ENCODE measurements at places on chromosomes 11 and 22.

- DNase-seq, result no peak
These were observed 58.5 kb downstream of the STIM1 start for GRCh38 chr11:3913921-3914320.

DNA sequence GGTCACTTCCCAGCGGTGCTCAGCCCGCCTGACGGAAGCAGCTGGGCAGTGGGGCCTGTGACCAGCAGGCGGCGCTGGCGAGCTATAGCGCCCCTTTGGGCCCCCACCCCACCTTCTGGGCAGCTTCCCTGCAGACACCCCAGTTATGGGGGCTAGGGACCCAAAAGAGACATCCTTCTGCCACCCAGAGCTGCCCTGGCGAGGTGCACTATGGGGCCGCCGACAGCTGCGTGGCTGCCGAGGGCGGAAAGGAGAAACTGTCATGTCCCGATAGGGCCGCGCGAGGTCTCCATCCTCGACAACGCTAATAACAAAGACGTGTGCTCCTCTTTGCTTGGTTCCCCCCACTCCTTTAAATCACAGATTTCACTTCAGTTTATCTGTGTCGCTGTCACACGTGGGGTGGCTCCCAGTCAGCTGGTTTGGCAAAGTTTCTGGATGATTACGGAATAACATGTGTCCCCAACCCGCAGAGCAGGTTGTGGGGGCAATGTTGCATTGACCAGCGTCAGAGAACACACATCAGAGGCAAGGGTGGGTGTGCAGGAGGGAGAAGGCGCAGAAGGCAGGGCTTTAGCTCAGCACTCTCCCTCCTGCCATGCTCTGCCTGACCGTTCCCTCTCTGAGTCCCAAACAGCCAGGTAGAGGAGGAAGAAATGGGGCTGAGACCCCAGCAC is 673 bp upstream of the MYO7A start:
- DNase-seq, result no peak

GRCh38 chr11:95387325-95387724 is 156.3 kb upstream of the SESN3 start:
- no peak for DNase-seq

DNA sequence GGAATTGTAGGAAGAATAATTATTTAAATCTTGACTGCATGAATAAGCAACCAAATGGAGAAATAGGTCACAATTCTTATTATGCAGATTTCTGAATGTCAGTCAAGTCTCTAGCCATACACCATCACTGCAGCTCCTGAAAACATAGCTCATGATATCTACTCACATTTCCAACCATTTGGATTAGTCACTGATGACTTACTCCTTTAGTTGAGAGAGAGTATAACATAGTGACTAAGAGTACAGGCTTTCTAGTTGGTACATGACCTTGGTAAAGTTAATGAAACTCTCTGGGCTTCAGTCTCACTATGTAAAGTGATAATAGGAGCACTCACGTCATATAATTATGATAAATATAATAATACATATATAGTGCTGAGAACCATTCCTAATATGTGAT is 265.2 kb downstream of the KCNA4 start:
- no peak for DNase-seq

DNA sequence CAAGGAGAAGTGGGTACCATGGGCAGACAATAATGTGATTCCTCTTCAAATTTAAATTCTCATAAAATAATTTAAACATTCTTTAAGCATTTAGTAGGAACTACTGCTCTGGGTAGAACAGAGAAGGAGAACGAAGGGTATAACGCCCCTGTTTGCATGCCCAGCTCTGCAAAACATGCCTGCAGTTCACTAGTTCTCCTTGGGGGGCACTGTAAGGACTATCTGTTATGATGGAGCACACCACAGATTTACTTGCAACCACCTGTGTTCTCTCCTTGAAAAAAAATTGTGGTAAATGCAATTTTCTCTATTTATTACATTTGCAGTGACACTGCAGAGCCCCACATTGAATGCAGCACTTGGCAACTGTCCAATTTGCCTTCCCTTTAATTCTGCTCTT is 100.3 kb downstream of the GUCY1A2 start:
- DNase-seq, result no peak

DNA sequence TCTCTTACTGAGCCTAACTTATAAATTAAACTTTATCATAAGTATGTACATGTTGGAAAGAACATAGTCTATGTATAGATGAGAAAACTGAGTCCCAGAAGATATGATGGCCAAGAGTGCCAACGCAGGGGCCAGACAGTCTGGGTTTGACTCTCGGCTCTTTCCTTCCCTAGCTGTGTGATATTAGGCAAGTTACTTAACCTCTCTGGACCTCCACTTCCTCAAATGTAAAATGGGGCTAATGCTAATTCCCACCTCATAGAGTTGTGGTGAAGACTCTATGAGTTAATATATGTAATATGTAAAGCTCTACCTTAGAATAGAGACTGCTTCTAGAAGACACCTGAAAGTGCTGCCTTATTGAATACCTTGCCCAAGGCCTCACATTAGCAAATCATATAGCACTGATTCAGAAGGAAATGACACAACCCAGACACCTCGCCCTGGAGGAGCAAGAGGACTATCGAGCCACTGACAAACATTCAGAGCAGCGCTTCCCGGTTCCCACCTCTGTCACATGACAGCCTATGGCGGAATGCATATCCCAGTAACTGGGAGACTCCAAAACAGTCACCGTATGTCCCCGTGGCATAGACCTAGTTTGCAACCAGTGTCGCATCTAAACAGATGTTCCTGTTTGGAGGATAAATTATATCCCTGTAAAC is 11.3 kb upstream of the CCDC86 start:
- DNase-seq, result no peak

- DNase-seq, result peak; percentile 40
These were observed 11.2 kb upstream of the IGLL1 start for GRCh38 chr22:23591201-23591791.

GRCh38 chr11:32890843-32891656 is 1.6 kb upstream of the QSER1 start:
- no peak for DNase-seq

- no peak for DNase-seq
These were observed 202.8 kb upstream of the MTNR1B start for GRCh38 chr11:92766698-92767097.

DNA sequence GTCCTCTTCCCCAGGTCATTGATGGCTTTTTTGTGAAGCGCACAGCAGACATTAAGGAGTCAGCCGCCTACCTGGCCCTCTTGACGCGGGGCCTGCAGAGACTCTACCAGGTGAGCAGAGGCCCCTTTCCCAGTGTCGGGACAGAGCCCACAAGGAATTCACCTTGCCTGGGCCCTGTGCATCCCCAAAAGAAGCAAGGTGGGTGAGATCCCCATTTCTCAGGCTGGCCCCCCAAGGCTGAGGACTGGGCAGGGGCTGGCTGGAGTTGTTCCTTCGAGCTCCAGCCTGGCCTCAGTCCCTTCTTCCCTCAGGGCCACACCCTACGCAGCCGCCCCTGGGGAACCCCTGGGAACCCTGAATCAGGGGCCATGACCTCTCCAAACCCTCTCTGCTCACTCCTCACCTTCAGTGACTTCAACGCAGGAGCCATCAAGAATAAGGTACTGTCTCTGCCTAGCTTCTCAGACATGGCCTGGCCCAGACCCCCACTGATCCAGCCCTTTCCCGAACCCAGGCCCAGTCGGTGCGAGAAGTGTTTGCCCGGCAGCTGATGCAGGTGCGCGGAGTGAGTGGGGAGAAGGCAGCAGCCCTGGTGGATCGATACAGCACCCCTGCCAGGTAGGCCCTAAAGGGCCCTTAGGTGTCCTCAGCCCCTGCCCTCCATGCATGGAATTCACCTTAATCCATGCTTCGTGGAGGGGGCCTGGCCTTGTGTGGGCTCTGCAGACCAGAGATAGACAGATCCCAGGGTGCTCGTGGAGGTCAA is 4.7 kb downstream of the MUS81 start:
- DNase-seq, result no peak

- peak; percentile 60 for DNase-seq
These were observed 135.7 kb downstream of the TMEM135 start for GRCh38 chr11:87173185-87174039.

GRCh38 chr22:37196539-37197450 is 8.7 kb upstream of the C1QTNF6 start:
- peak; percentile 87 for DNase-seq

DNA sequence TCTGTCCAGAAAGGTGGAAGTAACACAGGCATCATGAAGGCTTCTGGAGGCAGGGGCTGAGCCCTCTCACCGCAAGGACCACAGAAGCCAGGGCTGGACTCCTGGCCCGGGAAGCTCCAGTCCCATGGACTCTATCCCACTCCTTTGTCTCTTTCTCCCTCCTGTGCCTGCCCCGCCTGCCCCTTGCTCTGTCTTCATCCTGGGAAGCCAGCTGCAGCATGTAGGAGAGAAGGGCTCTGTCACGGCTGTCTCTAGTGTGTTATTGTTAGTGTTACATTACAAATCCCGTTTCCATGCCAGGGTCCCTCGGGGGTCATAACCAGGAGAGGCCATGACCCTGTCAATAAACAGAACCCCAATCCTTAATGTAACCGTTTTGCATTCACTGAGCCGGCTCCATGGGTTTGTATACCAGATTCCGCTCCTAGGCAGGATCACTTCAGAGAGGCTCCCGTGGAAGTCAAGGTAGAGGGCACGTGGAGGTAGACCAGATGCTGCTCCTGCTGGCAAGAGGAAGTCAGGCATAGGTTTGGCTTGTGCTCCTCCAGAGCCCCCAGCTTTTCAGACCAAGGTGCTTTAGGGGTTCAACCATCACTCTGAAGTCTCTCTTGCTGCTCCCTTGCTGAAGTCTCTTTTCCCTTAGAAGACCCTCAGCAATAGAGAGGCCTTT is 293.2 kb downstream of the ETS1 start:
- DNase-seq, result no peak

DNA sequence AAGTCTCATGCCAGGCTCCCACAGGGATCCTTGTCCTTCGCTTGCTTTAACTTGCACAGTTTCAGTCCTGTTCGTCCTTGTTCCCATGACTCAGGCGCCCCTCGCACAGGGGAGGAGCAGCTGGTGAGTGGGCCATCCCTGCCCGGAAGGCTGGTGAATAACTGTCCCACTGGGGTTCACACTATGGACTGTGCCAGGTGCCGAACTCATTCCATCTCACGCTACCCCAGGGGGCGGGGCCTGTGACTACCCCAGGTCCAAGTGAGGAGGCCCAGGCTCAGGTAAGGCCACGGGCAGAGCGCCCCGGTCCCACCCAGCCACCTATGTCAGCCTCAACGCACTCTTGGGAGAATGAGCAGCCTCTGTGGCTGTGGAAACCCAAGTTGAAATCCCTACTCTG is 7.2 kb upstream of the CARD10 start:
- no peak for DNase-seq

- no peak for DNase-seq
These were observed 1.9 kb upstream of the FAT3 start for GRCh38 chr11:92222701-92223100.

- DNase-seq, result no peak
These were observed 21.0 kb upstream of the HTATIP2 start for GRCh38 chr11:20342347-20343141.

- DNase-seq, result peak; percentile 9
These were observed 52.8 kb upstream of the CCDC188 start for GRCh38 chr22:20203552-20204201.

DNA sequence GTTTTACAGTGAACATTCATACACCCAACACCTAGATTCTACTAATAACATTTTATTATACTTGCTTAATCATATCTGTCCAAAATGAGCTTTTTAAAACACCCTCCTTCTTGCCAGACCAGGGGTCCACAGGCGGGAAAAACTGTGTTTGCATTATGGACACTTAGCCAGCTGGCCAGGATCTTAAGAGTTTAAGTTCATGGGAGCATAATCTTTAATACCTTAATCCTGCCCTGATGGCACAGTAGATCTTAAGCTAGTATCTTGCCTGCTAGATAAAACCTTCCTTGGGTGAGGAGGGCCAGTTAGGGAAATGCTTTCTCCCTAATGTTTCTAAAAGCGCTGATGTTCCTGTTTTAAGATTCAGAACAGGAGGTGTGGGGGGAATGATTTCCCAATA is 13.1 kb upstream of the CCDC134 start:
- no peak for DNase-seq

DNA sequence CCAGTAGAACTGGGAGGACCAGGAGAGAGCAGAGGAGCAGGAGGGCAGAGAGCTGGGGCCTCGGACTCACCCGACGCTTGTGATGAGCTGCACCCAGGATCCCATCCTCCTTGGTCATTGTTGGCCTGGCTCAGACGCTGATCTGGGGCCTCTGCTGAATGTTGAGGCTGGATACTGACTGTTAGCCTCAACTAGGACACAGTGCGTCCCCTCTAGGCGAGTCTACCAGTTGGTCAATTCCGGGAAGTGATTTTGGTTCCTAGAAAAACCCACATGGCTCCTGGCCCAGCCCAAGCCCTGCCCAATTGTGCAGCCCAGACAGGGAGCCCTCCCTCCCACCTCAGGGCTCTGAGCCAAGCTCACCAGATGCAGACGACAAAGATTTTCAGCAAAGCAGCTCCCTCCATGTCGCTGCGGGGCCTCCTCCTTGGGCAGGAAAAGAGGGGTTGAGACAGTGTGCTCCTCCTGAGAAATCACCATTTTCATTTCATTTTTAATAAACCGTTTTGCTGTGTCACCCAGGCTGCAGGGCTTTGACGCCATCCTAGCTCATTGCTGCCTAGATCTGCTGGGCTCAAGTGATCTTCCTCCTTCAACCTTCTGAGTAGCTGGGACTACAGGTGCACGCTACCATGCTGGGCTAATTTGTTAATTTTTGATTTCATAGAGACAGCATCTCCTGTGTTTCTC is at the start of gene APOL4:
Gene APOL4 (minus strand): TSS at position 180 of the 690 bp plus-strand sequence. CDS start 75 bp downstream, at position 105.
- peak; percentile 60 for DNase-seq

DNA sequence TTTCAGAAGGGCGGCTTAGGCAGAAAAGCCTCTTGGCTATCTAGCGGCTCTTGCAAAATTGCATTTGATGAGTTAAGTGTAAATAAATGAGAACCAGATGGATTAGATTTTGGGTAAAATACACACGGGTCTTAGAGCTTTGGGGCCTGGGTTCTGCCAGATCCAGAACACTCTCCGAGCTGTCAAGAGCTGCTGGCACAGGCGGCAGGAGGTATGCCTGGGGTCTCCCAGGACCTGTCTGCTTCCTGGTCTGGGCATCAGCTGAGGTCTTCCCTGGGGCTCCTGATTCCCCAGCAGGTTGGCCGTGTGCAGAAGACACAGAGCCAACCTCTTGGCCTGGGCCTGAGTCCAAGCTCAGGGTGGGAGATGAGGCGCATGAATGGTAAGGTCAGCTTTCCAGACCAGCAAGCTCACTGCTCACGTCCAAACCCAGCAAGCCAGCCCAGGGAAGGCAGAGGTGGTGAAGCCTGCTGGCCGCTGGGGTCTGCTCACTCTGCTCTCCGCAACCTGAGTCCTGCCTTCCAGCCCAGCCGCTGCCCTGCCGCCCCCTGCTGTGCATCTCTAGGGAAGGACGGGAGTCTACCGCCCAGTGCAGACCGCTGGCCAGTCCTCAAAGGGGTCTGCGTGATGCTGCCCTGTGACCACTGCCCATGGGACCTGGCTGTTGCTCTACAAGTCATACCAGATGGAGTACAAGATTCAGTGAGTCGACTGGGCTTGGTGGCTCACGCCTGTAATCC is 44.9 kb downstream of the SCUBE1 start:
- no peak for DNase-seq

- DNase-seq, result peak; percentile 90
These were observed at the start of gene AMPD3 for GRCh38 chr11:10454878-10455631. Gene AMPD3 (plus strand): TSS chr11:10455264. CDS start chr11:10461520, 6,256 bp downstream.

- no peak for DNase-seq
These were observed 15.2 kb downstream of the SHISAL1 start for GRCh38 chr22:44297470-44298061.

GRCh38 chr11:32960553-32961164 is 55.0 kb upstream of the DEPDC7 start:
- DNase-seq, result peak; percentile 56

- DNase-seq, result no peak
These were observed 38.8 kb downstream of the FLI1 start for GRCh38 chr11:128732471-128733277.

- no peak for DNase-seq
These were observed 270.1 kb downstream of the BUD13 start for GRCh38 chr11:116502641-116503061.

- peak; percentile 78 for DNase-seq
These were observed 48.7 kb upstream of the APOA1 start for GRCh38 chr11:116885951-116886655.

All from AG10803 (cell line).